Mammary epithelial cell (primary cell): ENCODE measurements at places on chromosomes 6 and 20. TPM values are rescaled to one million over a fixed set of nuclear protein-coding genes. Genes with fewer than 3 reads are reported as not detected.

Gene CHMP4B
- 72.4 and 72.8 TPM in 2 replicates for total RNA-seq

Gene HRH3
- not detected in 2 replicates for total RNA-seq

Gene ID4
- not detected in 2 replicates for total RNA-seq

Gene KHDC1L
- not detected in 2 replicates for total RNA-seq

Gene TNFRSF6B
- 8.3 TPM for total RNA-seq

Gene MRAP2
- total RNA-seq, result 0.40 and 0.54 TPM in 2 replicates

Gene EBF4
- not detected in 2 replicates for total RNA-seq

Gene CST2
- total RNA-seq, result not detected

Gene MRPS18A
- 27.0 TPM for total RNA-seq

Gene CRISP3
- not detected in 2 replicates for total RNA-seq

Gene EPPIN
- total RNA-seq, result not detected in 2 replicates

Gene ADAM33
- 0.33 TPM for total RNA-seq

Gene COL21A1
- total RNA-seq, result not detected in 2 replicates

Gene CD93
- total RNA-seq, result not detected in 2 replicates

Gene BMP7
- 2.0 TPM for total RNA-seq

Gene HTR1E
- total RNA-seq, result not detected in 2 replicates

Gene BPIFB1
- not detected in 2 replicates for total RNA-seq

Gene HLA-DRA
- total RNA-seq, result not detected in 2 replicates

Gene PTCHD4
- total RNA-seq, result 1.3 and 2.5 TPM in 2 replicates

Gene USP49
- 3.6 and 5.3 TPM in 2 replicates for total RNA-seq

Gene CTAGE9
- not detected for total RNA-seq

Gene DNAH8
- 0.02 TPM in 1 of 2 replicates, not detected in the other for total RNA-seq

Gene CLPSL1
- total RNA-seq, result not detected

Gene PPP1R16B
- under 0.01 TPM for total RNA-seq

Gene PAQR8
- total RNA-seq, result 1.8 and 3.4 TPM in 2 replicates

Gene KCNQ5
- 10.5 TPM for total RNA-seq

Gene TTI1
- total RNA-seq, result 15.3 and 24.3 TPM in 2 replicates

Gene MUC21
- total RNA-seq, result not detected

Gene SLC17A3
- total RNA-seq, result not detected

Gene JAG1
- 236 and 244 TPM in 2 replicates for total RNA-seq

Gene PKIG
- total RNA-seq, result 13.7 TPM

Gene NHLRC1
- total RNA-seq, result 3.3 TPM

Gene CCN6
- 8.2 TPM for total RNA-seq

Gene TRDN
- total RNA-seq, result not detected

Gene IL17F
- total RNA-seq, result not detected

Gene RFX6
- not detected for total RNA-seq

Gene SMIM8
- total RNA-seq, result 8.7 TPM

Gene DPPA5
- total RNA-seq, result not detected

Gene ELOVL4
- 14.8 and 15.2 TPM in 2 replicates for total RNA-seq

Gene DDRGK1
- total RNA-seq, result 25.2 TPM
